ENCODE measurements at places on chromosomes 1 and 21. TPM values are rescaled to one million over a fixed set of nuclear protein-coding genes. Genes with fewer than 3 reads are reported as not detected.

- peak; percentile 58 for DNase-seq
Measured at GRCh38 chr1:29237129-29237821, 953 bp downstream of the PTPRU start.

- DNase-seq, result no peak
Measured at GRCh38 chr1:109198043-109198695, 15.5 kb upstream of the SARS1 start.

- no peak for DNase-seq
Measured at GRCh38 chr1:210910020-210910575, 223.8 kb downstream of the KCNH1 start.

DNA sequence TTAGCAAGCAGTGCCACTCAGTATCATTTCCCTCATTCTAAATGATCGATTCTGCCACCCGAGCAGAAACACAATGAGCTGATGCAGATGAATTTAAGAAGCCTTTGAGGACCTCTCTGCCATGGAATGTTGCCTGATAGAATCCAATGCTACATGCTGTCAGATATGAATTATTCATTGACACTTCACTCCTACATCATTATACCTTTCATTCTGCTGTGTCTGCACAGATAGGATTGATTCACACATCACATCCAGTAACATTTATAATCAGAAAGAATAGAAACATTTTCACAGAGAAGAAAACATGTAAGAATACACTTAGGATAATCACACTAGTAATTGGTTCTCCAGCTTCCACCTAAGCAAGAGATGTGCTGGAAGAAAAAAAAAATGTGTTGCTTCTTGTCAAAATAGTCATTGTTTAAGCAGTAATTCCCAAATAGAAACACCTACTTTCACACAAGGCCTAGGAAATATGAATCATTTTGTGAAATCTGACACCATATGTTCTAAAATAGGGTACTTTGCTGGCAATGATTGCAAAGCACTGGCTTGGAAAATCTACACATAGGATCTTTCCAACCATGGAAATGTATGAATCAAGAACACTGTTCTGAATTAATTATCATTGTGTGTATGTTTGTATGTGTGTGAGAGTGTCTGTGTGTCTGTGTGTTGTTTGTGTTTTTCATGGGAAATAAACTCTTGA is 110.1 kb downstream of the GRIK1 start:
- DNase-seq, result no peak

DNA sequence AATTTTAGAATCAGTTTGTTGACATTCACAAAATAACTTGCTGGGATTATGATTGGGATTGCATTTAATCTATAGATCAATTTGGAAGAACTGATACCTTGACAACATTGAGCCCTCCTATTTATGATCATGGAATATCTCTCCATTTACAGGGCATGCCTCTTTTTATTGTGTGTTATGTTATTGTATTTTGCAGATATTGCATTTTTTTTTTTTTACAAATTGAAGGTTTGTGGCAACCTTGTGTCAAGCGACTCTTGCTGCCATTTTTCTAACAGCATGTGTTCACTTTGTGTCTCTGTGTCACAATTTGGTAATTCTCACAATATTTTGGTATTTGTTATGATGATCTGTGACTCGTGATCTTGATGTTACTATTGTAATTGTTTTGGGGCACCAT is 46.3 kb downstream of the EDARADD start:
- DNase-seq, result no peak

DNA sequence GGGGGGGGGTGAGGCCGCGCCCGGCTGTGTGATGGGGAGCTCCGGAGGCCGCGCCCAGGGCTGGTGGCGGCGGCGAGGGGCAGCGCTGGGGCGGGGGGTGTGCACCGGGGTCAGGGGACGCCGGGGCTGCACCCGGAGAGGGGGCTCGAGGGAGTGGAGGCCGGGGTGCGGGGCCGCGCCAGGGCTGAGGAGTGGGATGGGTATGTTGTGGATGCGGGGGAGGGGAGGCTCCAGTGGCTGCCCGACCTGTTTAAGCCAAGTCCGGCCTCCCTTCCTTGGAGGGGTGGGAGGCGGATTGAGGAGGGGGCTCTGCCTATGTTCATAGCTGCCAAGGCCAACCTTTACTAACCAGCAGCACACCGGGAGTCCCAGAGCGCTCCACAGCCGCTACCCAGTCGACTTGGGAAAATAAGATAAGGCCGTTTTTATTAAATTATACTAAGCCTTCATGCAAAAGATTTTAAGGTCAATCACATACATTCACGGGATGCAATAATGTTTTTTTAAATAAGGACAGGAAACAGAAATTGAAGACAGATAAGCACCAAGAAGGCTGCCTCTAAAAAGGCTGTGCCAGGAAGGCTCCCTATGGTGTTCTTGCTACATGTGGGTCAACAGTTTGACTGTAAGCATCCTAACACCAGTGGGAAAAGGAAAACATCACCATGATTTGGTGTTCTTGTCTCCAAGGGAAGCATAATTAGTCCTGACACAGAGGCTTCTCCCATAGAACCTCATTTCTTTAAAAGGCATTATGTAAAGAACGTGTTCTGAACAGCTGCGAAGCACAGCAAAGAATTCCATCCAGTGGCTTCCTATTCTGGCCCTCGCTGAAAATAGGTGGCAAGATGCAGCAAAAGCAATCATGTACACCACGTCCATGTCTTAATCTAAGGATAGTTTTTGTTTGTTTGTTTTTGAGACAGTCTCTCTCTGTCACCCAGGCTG is 626 bp upstream of the HLCS start:
- peak; percentile 32 for DNase-seq

- DNase-seq, result no peak
Measured at GRCh38 chr1:206895837-206896242, 1.4 kb upstream of the IL24 start.

GRCh38 chr1:155038602-155039307 is 5.1 kb downstream of the DCST1 start:
- DNase-seq, result no peak

- no peak for DNase-seq
Measured at GRCh38 chr1:224995602-224996001, 66.1 kb downstream of the DNAH14 start.

The NBPF20 gene
- 3.1 TPM for polyA plus RNA-seq

The BACE2 gene
- 36.4 TPM for polyA plus RNA-seq
